ENCODE measurements at places on chromosomes 5 and 9.

- no peak for DNase-seq
These were observed 409.9 kb downstream of the BRINP1 start for GRCh38 chr9:118959366-118959765.

- no peak for DNase-seq
These were observed 16.6 kb downstream of the FYB1 start for GRCh38 chr5:39202597-39203274.

DNA sequence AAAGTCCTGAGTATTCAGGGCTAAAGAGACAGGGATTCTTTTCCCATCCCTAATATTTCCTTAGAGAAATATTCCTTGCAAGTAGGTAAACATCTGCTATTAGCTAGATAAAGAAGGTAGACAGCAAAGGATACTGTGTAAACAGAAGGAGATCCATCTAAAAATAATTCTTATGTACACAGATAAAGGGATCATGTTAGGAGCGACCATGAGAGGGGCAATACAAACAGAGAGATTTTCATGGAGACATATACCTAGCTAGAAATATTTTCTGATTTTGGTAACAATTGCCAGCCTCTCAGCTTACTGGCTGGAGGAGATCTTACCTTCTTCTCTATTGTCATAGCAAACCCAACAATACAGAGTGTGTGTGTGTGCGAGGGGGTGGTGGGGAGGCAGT is 184.6 kb upstream of the DMAC1 start:
- no peak for DNase-seq

- DNase-seq: no peak
These were observed 3.7 kb downstream of the SEMA4D start for GRCh38 chr9:89494199-89494598.

GRCh38 chr9:79663878-79664277 is 92.1 kb downstream of the TLE4 start:
- DNase-seq: no peak

- no peak for DNase-seq
These were observed 70.8 kb downstream of the FBXO38 start for GRCh38 chr5:148454576-148454975.

DNA sequence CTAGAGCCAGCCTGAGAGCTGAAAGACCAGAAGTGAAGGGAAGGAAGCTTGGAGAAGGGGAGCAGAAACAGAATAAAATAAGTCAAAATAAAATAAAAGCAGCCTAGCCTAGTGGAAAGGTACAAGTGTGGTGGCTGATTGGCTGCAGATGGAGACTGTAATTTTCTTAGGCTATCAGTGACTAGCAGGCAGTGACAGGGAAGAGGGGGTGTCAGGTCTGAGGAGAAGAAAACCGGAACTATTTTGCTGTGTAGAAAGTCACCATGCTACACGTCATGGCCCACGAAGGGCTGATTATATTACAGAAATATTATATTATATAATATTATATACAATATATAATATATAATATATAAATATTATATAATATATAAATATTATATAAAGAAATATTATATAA is 98.1 kb upstream of the TAF11L2 start:
- DNase-seq: no peak

DNA sequence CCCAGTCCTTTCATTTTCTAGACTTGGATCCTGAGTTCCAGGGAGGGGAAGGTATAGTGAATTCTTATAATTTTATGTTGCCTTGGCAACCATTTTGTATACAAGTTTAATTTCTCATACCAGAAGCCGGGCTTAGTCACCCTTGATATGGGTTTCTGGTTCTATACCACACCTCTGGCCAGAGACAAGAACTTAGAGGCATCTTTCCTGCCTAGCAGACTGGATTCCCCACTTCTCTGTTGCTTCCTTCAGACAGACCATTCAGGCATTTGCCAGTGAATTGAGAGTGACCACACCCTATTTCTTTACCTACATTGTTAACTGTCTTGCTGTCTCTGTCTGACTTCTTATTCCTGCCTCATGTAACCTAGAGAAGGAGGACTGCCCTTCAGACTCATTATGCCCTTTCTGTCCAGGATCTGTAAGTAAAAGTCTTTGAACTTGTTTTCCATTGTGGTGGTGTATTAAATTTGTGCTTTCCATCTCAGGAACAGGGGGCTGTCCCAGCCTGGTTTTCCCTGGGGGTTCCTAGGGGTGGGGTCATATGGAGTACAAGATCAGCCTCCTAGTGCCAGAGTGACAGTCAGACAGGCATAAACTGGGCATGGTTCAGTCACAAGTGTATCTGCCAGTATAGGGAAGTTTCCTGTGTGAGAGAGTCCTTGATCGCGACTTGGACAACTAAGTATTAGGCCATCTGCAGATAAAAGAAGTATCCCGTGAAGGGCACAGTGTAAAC is 27.4 kb downstream of the TNFSF8 start:
- no peak for DNase-seq

DNA sequence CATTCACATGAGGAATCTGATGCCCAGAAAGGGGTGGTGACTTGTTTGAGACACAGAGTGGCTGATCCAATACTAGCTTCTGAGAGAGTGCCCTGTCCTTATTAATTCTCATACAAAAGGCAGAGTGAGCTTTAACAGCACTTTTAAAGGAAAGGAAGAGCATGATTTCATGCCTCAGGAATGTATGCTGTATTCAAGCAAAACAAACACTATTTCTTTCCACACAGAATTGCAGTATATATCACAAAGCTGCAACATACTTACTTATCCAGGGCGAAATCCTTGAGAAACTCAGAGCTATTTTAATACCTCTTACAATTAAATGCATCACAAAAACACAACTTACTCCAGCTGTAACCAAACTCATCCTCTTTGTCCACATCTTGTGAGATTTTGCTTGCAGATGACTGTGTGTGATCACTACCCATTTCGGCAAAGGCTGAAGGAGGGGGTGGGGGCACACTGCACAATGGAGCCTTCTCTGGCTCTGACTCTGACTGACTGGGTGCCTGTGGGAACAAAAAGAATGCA is 139.8 kb downstream of the MPDZ start:
- no peak for DNase-seq

DNA sequence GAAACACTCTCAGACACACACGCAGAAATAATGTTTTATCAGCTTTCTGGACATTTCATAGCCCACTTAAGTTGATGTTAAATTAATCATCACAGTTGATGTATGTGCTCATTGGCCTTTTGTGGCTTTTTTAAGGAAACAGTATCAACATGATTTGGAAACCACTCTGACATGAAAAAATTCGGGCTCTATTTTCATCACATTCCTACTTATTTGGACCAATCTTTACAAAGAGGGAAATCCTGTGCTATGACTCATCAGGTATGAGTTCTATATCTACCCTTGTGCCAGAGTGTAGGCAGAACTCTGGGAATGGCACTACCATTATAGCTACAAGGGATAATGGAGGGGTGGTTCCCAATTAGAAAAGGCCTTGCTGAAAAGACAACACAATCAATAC is 388.4 kb upstream of the PTGER4 start:
- no peak for DNase-seq

DNA sequence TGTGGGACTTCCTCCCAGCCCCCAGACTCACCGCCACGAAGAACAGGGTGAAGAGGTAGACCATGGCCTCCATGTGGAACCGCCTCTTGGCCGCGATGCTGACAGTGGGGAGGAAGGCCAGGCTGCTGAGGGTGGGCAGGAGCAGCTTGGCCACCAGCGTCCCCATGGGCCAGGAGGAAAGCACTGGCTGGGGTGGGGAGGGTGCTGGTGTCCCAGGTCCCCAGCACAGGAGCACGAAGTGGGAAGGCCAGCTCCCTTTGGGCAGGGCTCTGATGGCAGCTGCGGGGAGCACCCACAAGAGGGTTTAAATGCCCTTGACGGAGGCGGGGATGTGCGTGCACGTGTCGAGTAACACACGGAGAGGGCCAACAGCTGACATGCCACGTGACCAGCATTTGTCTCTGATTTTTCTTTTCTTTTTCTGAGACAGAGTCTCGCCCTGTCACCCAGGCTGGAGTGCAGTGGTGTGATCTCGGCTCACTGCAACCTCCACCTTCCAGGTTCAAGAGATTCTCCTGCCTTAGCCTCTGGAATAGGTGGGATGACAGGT is at the start of gene MYMK:
Gene MYMK, minus strand, starts transcription at position 281 of the 550 bp plus-strand sequence. Its CDS starts 115 bp downstream, at position 166.
- DNase-seq: no peak

DNA sequence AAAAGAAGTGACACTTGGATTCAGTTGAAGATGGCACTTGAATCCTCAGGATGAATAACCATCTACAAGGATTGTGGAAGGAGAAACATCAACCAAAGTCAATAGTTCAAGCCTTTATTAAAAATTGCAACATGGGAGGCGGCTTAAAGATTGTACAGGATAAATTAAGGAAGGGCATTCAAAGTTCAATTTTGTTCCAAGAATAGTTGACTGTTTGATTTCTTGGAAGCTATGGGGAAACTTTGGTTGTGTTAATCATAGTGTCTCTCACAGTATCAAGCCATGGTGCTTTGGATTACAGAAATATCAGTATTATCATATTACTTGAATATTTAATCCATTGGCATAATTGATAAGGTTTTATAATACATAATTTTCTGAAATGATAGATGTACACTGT is 1844.3 kb downstream of the MAT2B start:
- DNase-seq: no peak

DNA sequence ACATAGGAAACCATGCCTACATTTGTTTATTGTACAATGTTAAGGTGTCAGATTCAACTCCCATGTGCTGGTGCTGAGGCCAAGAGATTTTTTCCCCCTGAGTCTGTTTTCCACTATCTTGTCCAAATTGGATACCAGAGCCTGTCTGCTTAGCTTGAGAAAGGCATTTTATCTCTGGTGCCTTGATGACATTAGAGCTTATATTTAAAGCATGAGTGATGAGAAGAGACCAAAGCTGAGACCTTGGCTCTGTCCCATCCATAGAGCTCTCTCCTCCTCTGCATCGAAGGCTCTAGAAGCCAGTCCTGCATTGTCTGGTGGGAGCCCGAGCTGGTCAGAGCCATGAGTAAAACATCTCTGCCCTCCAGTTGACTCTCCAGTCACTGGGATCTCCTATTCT is 10.4 kb upstream of the PPP2CA start:
- DNase-seq: no peak

- DNase-seq: no peak
These were observed 13.0 kb downstream of the TBC1D13 start for GRCh38 chr9:128800061-128800460.

All from stimulated activated CD4-positive, alpha-beta T cell treated with anti-CD3 and anti-CD28 coated beads, TNF-alpha, amount 100 ng/mL, for 24 hours (primary cell).